ENCODE measurements at places on chromosomes 3 and 15. TPM values are rescaled to one million over a fixed set of nuclear protein-coding genes. Genes with fewer than 3 reads are reported as not detected.

GRCh38 chr3:169453256-169454059 is 210.1 kb downstream of the MECOM start:
- no peak for DNase-seq

- DNase-seq, result no peak
Measured at GRCh38 chr3:124243177-124243859, 251.4 kb upstream of the ROPN1 start.

GRCh38 chr3:7789324-7789723 is 712.3 kb upstream of the LMCD1 start:
- DNase-seq, result no peak

- no peak for DNase-seq
Measured at GRCh38 chr15:32104061-32104995, 74.0 kb downstream of the CHRNA7 start.

DNA sequence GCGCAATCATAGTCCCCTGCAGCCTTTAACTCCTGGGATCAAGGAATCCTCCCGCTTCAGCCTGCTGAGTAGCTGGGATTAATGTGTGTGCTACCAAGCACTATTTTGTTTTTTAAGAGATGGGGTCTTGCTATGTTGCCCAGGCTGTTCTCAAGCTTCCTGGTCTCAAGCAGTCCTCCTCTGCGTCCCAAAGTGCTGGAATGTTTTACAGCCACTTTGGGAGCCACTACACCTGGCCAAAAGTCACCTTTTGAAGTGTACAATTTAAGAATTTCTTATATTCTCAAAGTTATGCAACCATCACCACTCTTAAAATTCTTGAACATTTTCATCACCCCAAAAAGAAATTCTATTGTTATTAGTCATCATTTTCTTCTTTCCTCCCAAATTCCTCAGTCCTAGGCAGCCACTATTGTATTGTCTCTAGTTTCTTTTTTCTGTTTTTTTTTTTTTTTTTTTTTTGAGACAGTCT is 17.8 kb downstream of the CDV3 start:
- DNase-seq, result peak; percentile 43

DNA sequence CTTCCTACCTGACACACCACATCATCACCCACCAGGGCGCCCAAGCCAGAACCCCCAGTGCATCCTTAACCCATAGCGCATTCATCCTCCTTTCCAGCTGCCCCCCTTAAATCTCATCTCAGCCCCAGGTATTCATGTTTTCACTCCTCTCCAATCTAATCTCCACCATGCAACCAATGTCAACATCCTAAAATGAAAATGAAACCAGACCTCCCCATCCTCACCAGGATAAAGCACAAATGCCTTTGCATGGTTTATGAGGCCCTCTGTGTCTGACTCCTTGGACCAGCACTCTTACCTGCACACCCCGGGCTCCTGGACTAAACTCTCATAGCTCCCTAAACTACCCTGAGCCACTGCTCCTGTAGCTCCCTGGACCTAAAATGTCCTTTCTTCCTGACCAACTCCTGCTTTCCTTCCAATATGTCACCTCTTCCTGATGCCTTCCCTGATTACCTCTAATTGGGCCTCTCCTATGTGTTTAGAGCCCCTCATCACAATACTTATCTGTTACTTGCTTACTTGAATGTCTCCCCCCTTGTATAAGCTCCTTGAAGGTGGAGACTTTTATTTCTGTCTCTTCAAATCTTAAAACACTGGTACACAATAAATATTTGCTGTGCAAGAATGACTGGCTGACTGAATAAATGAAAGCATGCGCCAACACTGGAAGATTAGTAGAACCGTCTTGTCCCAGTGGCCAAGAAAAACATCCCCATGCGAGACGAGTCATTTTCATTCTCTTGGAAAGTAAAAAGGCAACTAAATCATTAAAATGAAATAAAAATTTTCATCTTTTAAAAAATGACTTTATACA is 142.5 kb downstream of the XXYLT1 start:
- peak; percentile 59 for DNase-seq

- DNase-seq, result peak; percentile 11
Measured at GRCh38 chr15:94265982-94266381, 34.6 kb downstream of the MCTP2 start.

Gene GCSAM
- not detected for total RNA-seq

Gene GPR62
- total RNA-seq, result not detected

All from IMR-90 (cell line).